ENCODE measurements at places on chromosomes 12 and 14. TPM values are rescaled to one million over a fixed set of nuclear protein-coding genes. Genes with fewer than 3 reads are reported as not detected.

PMCH gene
- not detected for total RNA-seq

GRCh38 chr12:3587402-3588013 lies 96.5 kb downstream of the PRMT8 start:
- H3K4me1 ChIP-seq, result no peaks in the 10 kb centered on the region
- DNase-seq, result no peak
- no peak overlapping the region for H3K27ac ChIP-seq
- H3K36me3 ChIP-seq, result no peaks in the 10 kb centered on the region

SPX gene
- total RNA-seq, result 0.18 TPM

DNA sequence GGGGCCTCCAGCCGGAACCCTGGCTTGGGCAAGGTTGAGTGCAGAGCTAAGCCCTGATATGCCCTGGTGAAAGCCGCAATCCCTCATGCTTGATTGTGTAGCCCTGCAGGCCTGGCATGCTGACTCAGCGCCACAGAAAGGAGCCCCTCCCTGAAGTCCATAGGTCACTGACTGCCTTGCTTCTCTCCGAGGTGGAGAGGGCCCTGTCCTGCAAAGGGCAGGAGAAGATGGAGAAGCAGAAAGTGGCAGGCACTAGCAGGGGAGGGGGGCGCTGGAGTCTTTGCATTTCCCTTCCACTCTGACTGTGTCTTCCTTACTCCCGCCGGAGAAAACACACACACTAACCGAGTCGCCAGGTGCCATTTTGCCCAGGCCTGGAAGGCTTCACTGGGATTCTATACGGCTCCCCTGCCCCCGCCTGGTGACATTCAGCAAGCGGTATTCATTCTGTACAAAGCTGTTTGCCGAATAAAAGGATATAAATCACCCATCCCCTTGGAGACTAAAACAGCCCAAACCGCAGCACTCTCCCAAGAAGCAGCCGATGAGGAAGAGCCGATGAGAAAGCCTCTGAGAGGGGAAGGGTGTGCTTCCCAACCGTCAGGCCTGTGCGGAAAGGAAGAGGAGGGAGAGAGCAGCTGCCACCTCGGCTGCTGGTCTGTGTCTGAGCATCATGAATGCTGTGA lies 69.8 kb downstream of the SLC6A12 start:
- H3K36me3 ChIP-seq, result no peaks in the 10 kb centered on the region
- H3K4me3 ChIP-seq, result no peak overlapping the region
- DNase-seq, result no peak

PDE3A gene
- total RNA-seq, result 0.97 TPM

CYP46A1 gene
- total RNA-seq, result 5.2 TPM

GRCh38 chr12:57838594-57839302 lies 7.8 kb downstream of the CTDSP2 start:
- H3K36me3 ChIP-seq, result peaks cover 14% of the 10 kb centered on the region
- H3K4me1 ChIP-seq, result peaks cover 79% of the 10 kb centered on the region
- peaks cover 22% of the 10 kb centered on the region for H3K27me3 ChIP-seq
- H3K4me3 ChIP-seq, result no peak overlapping the region

DNA sequence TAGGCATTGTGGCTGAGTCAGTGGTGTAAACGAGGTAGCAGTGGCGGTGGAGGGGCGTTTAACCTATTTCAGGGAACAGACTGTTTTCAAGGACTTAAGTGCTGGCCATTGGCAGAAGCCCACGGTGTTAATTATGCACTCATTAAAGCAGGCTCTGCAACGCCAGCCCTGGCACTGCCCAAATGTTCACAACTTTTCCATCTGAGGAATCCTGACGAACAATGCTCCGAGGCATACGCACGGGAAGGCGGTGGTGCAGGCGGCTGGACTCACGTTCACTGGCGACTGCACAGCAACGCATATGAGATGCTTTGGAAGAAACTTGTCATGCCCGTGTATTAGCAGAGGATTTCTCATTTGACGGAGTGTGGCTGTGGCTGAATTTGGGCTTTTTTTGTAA lies 70.6 kb upstream of the SLC24A4 start:
- no peak overlapping the region for H3K27ac ChIP-seq
- H3K4me1 ChIP-seq, result peaks cover 13% of the 10 kb centered on the region
- no peak for DNase-seq
- H3K27me3 ChIP-seq, result peaks cover 5% of the 10 kb centered on the region
- no peak overlapping the region for H3K4me3 ChIP-seq

DNA sequence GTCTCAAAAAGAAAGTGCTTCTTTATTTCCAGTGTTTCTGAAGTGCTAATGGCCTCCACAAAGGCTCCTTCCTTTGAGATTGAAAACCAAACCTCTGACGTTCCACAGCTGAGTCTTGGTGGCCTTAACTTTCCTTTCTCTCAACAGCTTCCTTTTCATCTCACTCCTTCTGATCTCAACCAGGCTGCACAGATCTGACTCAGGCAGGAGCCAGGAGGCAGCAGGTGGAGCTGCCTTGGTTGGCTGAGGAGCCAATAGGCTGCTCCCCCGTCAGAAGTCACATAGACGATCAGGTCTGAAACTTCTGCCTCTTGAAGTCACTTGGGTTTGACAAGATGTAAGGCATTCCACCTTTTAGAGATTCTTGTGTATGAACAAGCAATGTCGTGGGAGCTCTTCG lies 9.1 kb upstream of the KCNA5 start:
- H3K27ac ChIP-seq, result no peak overlapping the region
- no peak for DNase-seq
- H3K27me3 ChIP-seq, result peaks cover 2% of the 10 kb centered on the region
- H3K4me3 ChIP-seq, result no peak overlapping the region
- peaks cover 39% of the 10 kb centered on the region for H3K4me1 ChIP-seq

DNA sequence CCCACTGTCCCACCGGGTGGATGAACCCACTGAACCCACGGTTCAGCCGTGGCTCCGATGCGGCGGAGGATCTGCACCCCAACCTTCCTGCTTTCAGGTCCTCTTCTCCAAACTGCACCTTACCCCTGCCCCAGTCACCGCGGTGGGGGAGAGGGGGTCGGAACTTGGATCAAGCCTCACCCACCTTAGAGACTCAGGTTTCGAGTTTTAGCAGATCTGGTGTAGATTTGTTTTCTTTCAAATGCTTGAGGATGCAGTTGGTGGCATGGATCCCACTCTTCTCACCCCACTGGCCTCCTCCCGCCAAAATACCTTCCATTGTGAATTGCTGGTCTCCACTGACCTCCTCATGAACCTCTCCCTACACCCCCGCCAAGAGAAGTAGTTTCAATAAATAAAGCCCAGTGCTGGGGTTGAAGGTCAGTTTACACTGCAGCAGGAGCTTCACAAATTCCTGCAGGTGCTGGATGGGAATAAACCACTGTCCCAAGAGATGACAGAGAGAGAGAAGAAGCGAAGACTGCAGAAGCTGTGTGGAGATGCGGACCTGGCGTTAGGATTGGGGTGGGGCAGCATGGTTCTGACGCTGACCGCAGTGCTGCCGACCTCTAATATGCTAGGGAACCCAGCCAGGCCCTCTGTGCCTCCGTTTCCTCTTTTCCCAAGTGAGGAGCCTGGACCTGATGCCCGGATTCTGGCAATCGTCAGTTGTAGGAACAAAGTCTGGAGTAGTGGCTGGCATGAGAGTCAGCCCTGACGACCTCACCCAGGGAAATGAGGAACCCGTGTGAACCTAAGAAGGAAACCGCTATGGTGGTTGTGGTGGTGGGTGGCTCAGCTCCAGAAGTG lies 7.4 kb downstream of the TTC6 start:
- H3K4me3 ChIP-seq, result no peak overlapping the region
- H3K4me1 ChIP-seq, result peaks cover 2% of the 10 kb centered on the region
- no peaks in the 10 kb centered on the region for H3K36me3 ChIP-seq
- no peak overlapping the region for H3K27ac ChIP-seq
- peaks cover 38% of the 10 kb centered on the region for H3K27me3 ChIP-seq

NEMP1 gene
- total RNA-seq, result 17.6 TPM

YEATS4 gene
- 16.8 TPM for total RNA-seq

GRCh38 chr12:42926232-42926631 lies 336.7 kb upstream of the PRICKLE1 start:
- no peaks in the 10 kb centered on the region for H3K4me1 ChIP-seq
- H3K36me3 ChIP-seq, result no peaks in the 10 kb centered on the region
- no peak overlapping the region for H3K27ac ChIP-seq
- no peak overlapping the region for H3K4me3 ChIP-seq
- DNase-seq, result no peak
- H3K27me3 ChIP-seq, result no peaks in the 10 kb centered on the region

LYZ gene
- 3.6 TPM for total RNA-seq

KRT82 gene
- total RNA-seq, result not detected

PZP gene
- 2.2 TPM for total RNA-seq

DNA sequence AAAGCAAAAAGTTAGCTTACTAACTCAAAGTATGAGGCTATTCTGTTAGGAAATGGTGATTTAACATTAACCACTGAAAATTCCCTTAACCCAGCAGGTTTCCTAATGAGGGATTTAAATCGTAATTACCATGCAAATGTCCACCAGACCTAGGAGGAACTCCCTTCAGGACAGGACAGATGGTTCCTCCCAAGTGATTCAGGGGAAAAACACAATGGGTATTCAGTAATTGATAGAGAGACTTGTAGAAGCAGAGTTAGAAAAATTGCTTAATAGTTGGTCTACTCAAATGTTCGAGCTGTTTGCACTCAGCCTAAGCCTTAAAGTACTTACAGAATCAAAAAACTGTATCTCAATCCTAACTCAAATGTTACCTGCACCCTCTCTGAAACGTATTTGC lies 21.6 kb downstream of the RERGL start:
- no peak overlapping the region for H3K4me3 ChIP-seq
- DNase-seq, result no peak
- H3K4me1 ChIP-seq, result no peaks in the 10 kb centered on the region
- no peak overlapping the region for H3K27ac ChIP-seq

GRCh38 chr12:22672951-22673350 lies 48.0 kb downstream of the ETNK1 start:
- H3K4me3 ChIP-seq, result no peak overlapping the region
- no peak overlapping the region for H3K27ac ChIP-seq
- DNase-seq, result no peak
- H3K4me1 ChIP-seq, result no peaks in the 10 kb centered on the region
- peaks cover 2% of the 10 kb centered on the region for H3K27me3 ChIP-seq
- H3K36me3 ChIP-seq, result peaks cover 17% of the 10 kb centered on the region

CEP128 gene
- 10.4 TPM for total RNA-seq

- peak overlapping the region; percentile 18 for H3K4me3 ChIP-seq
- peaks cover 5% of the 10 kb centered on the region for H3K36me3 ChIP-seq
Measured at GRCh38 chr14:68623826-68624225, 169.0 kb downstream of the ZFP36L1 start.

CELA1 gene
- total RNA-seq, result not detected

AKAP5 gene
- total RNA-seq, result 6.1 TPM

All from endothelial cell (in vitro differentiated cells).